Activated CD4-positive, alpha-beta memory T cell treated with anti-CD3 and anti-CD28 coated beads, Interleukin-2, amount 10 ng/mL, durations not matched to agents 7 days and 5 days (primary cell): ENCODE measurements at places on chromosomes 7 and 10. TPM values are rescaled to one million over a fixed set of nuclear protein-coding genes. Genes with fewer than 3 reads are reported as not detected.
A peak's percentile ranks its signal among the peaks of the same experiment; 100 is the strongest.

GRCh38 chr7:94129443-94130140 is 125.4 kb upstream of the BET1 start:
- H3K4me1 ChIP-seq, result no peaks in the 10 kb centered on the region
- H3K4me3 ChIP-seq, result no peak overlapping the region
- H3K27ac ChIP-seq, result no peak overlapping the region
- H3K27me3 ChIP-seq, result peaks cover 2% of the 10 kb centered on the region
- no peak for DNase-seq
- H3K36me3 ChIP-seq, result no peaks in the 10 kb centered on the region

The PDE6C gene
- total RNA-seq, result not detected

The ITIH5 gene
- not detected for total RNA-seq

The WDFY4 gene
- total RNA-seq, result not detected

DNA sequence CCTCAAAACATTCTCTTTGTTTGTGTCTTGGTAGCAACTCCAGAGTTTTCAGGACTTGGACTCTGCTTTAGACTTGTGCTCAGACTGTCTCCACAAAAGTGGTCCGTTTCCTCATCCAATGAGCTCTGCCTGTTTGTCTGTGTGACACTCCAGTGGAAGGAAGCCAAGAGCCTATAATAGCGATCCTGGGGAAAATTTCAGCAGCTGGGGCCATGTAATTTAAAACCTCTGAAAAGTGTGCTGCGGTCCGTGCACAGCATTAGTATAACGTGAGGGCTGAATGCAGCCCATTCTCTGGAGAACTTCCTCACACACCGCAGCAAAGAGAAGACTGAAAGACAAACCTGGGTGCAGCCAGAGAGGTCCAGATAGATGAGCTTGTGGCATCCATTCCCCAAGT is at the start of gene LRRC17:
Gene LRRC17 (plus strand): TSS at position 259 of the 400 bp plus-strand sequence. CDS start 20,914 bp downstream, outside the sequence.
- no peaks in the 10 kb centered on the region for H3K4me1 ChIP-seq
- H3K27me3 ChIP-seq, result peaks cover 2% of the 10 kb centered on the region
- no peak within 1 kb of the TSS for H3K4me3 ChIP-seq
- no peak within 1 kb of the TSS for H3K27ac ChIP-seq
- H3K36me3 ChIP-seq, result no peaks in the 10 kb centered on the region
- no peak for DNase-seq

DNA sequence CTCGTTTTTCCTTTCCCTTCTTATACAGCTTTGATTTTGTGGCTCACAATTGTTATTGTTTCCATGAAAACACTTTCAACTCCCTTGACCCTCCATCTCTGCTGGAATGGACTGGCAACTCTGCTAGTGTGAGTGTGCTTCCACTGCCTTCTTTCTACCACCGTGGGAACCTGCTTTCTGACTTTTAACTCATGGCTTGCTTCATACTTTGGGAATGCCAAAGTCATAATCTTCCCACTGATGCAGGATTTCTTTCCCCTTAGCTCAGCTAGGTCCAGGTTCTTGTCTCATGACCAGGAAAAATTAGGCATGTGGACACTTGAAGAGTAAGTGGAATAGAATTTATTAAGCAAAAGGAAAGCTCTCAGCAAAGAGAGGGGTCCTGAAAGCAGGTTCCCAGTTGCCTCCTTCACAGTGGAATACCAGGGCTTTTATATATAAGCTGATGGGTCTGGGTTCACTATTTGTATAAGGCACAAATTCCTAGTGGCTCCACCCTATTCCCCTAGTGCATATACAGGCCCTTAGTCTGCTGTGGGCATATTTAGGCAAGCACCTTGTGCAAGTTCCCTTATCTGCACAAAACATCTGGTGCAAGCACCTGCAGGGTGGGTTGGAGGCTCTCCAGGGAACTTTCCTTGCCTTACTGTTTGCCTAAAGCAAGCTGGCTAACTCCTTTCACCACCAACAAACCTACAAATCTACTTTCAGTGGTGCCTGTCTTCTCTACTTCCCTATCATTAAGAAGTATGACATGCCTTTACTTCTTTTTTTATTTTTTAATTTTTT is 119.5 kb downstream of the CFAP58 start:
- H3K27ac ChIP-seq, result no peak overlapping the region
- H3K36me3 ChIP-seq, result no peaks in the 10 kb centered on the region
- peaks cover 28% of the 10 kb centered on the region for H3K27me3 ChIP-seq

DNA sequence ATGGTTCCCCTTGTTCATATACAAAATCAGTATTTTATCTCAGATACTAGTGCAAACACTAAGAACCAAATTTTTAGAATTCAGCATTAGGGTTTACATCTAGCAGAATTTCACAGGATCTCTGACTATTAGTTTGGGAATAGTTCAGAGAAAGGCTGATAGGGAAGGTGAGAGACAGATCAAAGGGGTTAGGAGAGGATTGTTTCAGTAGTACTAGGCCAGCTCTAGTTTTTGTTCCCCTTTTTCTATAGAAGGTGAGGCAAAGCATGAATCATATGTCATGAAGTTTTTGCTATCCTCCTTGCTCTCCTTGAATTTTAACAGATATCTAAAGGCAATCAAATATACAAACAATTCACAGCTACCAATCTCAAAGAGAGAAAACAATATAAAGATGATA is 26.1 kb upstream of the CTNNA3 start:
- no peaks in the 10 kb centered on the region for H3K36me3 ChIP-seq
- no peak for DNase-seq
- peaks cover 6% of the 10 kb centered on the region for H3K27me3 ChIP-seq
- H3K4me3 ChIP-seq, result no peak overlapping the region
- H3K4me1 ChIP-seq, result no peaks in the 10 kb centered on the region

DNA sequence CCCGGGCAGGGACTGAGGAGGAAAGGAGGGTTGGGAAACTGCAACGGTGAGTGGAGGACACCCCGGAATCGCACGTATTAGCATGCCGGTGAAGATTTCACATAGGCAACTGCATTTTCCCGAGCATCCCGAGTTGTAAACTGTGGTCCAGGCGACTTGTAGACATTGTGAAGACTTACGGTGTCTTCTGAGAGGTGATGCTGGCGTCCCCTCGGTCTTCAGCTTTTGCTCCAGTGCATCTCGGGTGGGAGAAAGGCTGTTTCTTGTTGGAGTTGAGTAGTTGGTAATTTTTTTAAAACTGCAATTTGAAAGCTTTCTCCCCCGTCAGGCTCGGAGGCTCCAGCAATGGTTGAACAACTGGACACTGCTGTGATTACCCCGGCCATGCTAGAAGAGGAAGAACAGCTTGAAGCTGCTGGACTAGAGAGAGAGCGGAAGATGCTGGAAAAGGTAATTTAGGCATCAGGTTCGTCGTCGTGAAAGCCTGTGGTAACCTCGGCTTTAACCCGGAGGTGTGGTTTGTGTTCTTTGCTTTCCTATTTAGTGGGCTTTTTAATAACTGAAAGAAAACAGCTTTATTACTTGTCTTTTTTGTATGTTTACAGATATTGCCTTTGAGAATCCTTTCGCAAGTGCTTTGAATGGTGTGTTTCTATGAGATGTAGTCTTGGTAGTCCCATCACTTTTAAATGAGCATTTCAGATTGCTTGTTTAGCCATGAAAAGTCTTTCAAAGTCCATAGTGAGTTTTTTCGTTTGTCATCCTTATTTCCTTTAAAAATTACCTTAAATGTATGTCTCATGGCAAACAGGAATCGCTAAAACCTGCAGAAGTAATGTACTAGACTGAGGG is 687 bp downstream of the HELLS start:
- peaks cover 3% of the 10 kb centered on the region for H3K27me3 ChIP-seq
- no peak for DNase-seq
- peak overlapping the region; percentile 85 for H3K27ac ChIP-seq
- peaks cover 23% of the 10 kb centered on the region for H3K36me3 ChIP-seq
- peaks cover 42% of the 10 kb centered on the region for H3K4me1 ChIP-seq

The CC2D2B gene
- 0.35 TPM for total RNA-seq

DNA sequence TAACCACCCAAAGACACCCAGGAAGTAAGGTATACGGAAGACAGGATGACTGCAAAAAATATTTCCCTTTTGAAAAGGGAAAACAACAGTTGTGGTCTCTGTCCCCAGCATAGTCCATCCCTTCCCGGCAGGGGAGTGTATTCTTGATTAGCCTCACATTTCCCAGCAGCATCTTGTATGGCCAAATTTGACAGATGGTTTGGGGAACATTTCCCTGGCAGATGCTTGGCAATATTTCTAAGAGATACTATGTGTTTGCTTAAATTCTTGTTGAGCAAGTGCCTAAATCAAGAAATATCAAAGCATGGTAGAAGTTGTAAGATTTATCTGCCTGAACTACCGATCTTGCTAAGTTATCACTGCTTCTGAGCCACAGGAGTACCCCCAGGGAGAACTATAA is 56.9 kb upstream of the TPK1 start:
- DNase-seq, result no peak
- no peaks in the 10 kb centered on the region for H3K27me3 ChIP-seq
- no peaks in the 10 kb centered on the region for H3K4me1 ChIP-seq
- H3K27ac ChIP-seq, result no peak overlapping the region
- H3K36me3 ChIP-seq, result no peaks in the 10 kb centered on the region

- no peaks in the 10 kb centered on the region for H3K36me3 ChIP-seq
- H3K27me3 ChIP-seq, result no peaks in the 10 kb centered on the region
- no peak overlapping the region for H3K4me3 ChIP-seq
- no peak overlapping the region for H3K27ac ChIP-seq
- no peak for DNase-seq
Observed at GRCh38 chr10:113340282-113340681, 212.6 kb upstream of the HABP2 start.
